Right kidney (tissue), 9 donors: ENCODE measurements at places on chromosomes 13 and 19.

- DNase-seq, result no peak
Observed at GRCh38 chr13:91241221-91241933, 106.1 kb upstream of the MIR17HG start.

- DNase-seq, result no peak
Observed at GRCh38 chr19:36142496-36142895, 2.6 kb downstream of the CAPNS1 start.

GRCh38 chr13:45918597-45918996, 67.0 kb upstream of the SIAH3 start:
- DNase-seq, result no peak

- no peak for DNase-seq
Observed at GRCh38 chr19:56309511-56310185, 5.0 kb downstream of the ZSCAN5A start.

DNA sequence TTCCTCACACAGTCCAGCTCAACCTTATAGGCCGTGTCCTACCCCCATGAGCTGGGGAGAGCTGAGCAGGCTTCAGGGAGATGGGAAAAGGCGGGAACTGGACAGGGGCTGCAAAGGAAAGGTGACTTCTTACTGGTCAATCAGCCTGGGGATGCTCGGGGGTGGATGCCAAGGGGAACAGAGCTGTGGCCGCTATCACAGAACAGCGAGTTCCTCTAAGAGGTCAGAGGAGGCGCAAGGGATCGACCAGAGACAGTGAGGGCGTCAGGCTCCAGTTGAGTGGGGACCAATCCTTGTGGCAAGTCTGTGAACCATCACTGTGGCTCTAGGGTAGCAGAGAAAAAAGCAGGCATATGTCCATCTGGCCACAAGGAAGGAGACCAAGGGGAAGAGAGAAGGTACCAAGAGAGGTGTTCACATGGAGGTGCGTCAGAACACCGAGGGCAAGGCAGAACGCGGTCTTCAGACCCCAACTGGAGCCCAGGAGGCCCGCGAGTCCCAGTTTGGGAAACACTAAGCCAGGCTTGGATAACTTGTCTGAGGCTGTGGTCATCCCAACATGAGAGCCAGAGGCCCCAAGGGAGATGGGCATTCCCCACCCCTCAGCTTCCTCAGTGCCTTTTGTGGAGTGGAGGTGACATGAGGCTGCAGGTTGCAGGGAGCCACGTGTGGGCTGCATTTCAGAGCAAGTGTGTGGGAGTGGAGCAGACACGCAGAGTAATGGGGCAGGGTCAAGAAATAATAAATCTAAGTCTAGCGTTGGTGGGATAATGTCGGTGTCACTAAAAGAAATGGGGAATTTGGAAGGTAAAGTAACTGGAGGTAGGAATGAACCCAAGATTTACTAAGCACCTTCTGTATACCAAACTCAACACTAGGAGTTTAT, 3.9 kb downstream of the F10 start:
- no peak for DNase-seq

DNA sequence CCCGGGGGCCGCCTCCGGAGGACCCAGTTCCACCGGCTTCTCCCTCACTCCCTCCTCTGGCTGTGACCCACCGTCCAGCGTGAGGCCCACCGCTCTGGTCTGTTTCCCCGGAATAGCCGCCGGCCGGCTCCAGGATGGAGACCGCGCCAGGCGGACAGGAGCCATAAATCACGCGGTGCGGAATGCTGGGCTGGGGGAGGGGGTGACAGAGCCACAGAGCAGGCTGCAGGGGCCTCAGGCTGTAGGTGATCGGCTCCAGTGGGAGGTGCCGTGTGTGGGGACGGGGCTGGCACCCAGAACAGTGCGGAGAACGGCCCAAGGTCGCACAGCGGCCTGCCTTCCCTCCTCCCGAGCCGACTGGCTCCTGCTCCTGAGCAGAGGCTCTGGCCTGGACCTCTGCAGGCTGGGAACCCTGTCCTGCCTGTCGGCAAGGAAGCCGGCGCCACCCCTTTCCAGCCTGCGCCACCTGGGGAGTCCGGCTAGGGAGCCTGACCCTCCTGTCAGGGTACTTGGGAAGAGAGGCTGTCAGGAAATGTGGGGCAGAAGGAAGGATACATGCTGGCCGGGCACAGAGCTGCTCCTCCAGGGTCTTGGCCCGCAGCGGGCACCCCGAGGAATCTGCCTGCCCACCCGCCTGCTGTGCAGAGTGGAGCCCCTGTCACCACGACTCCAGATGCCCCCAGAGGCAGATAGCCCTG, 8.3 kb downstream of the PIAS4 start:
- peak; percentile 79 for DNase-seq
